ENCODE measurements at places on chromosomes 4 and X. TPM values are rescaled to one million over a fixed set of nuclear protein-coding genes. Genes with fewer than 3 reads are reported as not detected.

DNA sequence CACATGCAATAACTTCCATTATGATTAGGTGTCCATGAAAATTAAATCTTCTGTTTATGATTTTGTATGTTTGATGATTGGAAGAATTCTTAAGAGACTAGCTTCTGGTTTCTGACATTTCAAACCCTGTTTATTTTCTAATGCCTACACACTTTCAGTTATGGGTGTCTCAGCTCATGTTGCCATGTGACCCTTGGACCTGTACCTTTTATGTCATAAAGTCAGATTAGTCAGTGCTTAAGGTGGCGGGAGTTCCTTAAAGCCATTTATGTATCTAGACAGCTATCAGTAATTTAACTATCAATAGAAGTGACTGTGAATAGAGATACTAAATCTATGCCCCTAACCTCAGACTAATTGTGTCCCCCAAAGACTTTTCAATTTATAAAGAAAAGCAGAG lies 155.6 kb downstream of the GBA3 start:
- peak; percentile 90 for DNase-seq

DNA sequence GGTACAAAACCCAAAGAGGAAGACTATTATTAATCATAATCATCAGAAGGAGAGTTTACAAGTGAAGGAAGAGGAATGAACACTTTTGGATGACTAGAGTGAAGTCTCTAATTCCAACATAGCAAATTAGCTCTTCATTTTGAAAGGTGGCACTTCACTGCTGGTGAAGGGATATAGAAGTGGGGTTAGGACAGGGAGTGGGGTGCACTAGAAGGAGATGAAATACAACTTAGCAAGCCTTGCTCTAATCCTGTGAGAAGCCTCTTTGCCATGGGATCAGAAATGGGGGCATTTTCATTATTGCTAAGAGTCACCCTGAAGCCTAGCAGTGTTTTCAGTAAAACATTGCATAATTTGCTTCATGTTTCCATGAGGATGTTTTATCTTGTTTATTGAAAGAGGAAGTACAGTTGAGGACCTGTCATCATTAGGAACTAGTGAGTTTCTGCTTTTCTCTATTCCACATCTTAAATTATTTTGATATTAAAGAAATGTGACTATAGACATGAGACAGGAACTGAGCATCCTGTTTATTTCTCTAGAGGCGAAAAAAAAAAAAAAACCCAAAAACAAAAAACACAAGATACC lies 9.3 kb upstream of the GRPR start:
- no peak for DNase-seq

GRCh38 chr4:37836838-37837440 lies 10.5 kb downstream of the PGM2 start:
- DNase-seq = no peak

DNA sequence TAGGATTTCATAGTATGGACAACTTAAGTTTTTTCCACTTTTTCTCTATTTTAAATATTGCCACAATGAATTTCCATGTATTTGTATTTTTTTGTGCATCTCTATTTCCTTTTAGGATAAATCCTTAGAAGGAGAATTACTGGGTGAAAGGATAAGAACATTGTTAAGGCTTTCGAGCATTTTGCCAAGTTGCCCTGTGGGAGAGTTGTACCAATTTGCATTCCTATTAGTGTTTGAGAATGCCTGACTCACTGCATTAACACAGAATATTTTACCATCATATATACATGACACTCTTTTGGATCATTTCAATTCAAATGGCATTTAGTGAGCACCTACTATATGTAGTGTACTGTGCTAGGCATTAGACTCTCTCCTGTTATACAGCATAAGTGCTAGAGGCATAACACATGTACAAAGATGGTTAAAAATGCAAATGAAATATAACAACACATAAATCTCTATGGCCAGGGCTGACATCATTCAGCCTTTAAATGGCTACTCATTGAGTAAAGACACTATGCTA lies 57.0 kb downstream of the PLAC1 start:
- DNase-seq = no peak

- peak; percentile 72 for DNase-seq
These were observed at the start of gene SYTL5 for GRCh38 chrX:38006291-38006690. Gene SYTL5, plus strand, starts transcription at chrX:38006553. Its CDS starts 27,337 bp downstream, at chrX:38033890.

DNA sequence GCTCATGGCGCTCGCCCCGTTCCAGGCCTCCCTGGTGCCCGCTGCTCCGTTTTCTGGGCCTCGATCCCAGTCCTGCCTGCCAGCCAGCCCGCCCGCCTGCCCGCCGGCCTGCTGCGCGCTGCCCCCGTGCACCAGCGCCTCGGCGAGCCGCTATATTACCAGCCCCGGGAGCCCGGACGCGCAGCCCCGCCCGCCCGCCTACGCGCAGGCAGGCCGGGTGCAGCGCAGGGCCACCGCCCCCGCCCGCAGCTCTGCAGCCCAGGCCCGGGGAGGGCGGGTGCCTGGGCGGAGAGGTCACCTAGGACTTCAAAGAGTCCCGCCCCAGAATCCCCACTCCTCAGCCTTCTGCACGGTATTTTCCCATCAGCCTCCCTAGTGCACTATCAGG lies at the start of gene MAOB:
TSS of gene MAOB (minus strand) at position 157 of the 388 bp plus-strand sequence. CDS start at position 6, 151 bp downstream.
- DNase-seq = peak; percentile 74

DNA sequence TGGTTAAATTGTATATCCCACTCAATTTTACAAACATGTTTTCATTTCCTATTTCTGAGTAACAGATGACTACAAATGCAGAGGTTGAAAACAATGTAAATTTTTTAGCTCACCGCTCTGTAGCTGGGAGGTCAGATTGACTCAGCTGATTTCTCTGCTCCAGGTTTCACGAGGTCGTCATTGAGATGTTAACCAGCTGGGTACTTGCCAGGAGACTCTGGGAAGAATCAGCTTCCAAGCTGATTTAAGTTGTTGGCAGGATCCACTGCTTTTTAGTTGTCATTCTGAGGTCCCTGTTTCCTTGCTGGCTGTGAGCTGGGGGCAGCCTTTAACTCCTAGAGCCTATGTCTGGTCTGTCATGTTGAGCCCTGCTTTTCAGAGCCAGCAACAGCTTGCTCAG lies 864.3 kb upstream of the AGA start:
- no peak for DNase-seq

TLR10 gene
- polyA plus RNA-seq = 2.2 TPM

Measured in large intestine (tissue), 12 donors.